ENCODE measurements at places on chromosomes 4 and X.
A peak's percentile ranks its signal among the peaks of the same experiment; 100 is the strongest.

GRCh38 chr4:36010397-36010929 lies 233.9 kb downstream of the ARAP2 start:
- DNase-seq, result no peak

- no peak for DNase-seq
These were observed 9.5 kb upstream of the NAAA start for GRCh38 chr4:75950213-75950815.

- DNase-seq, result no peak
These were observed 1350.5 kb upstream of the PABPC4L start for GRCh38 chr4:135552131-135552530.

- no peak for DNase-seq
These were observed 15.4 kb upstream of the JADE1 start for GRCh38 chr4:128793859-128794672.

DNA sequence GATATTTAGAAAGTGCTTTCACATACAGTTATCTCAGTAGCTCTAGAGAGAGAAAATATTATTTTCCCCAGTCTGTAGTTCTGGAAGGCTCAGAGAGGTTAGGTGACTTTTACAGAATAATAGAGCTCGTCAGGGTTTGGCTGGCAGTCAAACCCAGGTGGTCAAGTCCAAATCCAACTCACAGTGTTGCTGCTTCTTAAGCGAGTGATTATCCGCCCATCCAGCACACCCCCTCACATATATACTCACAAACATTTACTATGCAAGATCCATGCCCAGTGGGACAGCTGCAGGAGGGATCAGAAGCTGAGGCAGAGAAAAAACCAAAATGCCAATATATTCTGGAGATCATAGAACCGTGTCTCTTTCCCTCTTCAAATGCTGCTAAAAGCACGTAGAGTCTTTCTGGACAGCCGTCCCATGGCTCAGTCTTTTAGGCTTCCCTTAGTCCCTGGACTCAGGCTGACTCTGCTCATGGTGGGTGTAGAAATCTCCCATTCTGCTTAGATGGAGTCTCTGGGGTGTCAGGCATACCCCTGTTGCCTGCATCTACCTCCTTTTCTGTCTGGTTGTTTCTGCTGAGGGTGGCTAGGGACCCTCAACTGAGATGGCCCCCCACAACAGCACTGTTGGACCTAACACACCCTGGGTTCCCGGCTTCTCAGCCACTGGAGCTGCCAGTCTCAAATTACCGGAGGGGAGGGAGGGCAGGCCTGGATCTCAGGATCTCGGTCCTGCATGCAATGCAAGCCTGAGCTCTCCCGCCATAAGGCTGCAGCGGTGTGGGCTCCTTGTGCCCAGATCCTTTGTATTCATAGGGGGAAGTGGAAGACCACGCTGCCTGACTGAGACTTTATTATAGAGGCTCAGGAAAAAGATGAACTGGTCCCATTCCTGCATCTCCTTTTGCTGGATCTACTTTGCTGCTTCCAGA lies at the start of gene CHRNA9:
TSS of gene CHRNA9 (plus strand) at position 743 of the 934 bp plus-strand sequence. CDS start at position 878, 135 bp downstream.
- DNase-seq, result no peak

GRCh38 chrX:54808109-54808604 lies 612 bp downstream of the MAGED2 start:
- DNase-seq, result peak; percentile 65

DNA sequence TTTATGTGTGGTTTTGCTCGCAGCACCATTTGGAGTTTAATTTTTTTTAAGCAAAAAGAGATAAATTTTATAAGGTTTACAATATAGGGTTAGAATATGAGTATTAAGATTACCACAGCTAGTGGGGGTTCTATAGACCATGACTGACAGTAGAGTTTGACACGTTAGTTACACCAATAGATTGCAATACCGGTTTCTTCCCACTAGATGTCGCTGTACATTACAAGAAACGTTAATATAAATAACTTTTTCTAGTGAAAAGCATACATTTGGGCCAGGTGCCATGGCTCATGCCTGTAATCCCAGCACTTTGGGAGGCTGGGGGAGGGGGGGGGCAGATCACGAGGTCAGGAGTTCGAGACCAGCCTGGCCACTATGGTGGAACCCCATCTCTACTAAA lies 433.6 kb downstream of the MAGEB5 start:
- DNase-seq, result no peak

DNA sequence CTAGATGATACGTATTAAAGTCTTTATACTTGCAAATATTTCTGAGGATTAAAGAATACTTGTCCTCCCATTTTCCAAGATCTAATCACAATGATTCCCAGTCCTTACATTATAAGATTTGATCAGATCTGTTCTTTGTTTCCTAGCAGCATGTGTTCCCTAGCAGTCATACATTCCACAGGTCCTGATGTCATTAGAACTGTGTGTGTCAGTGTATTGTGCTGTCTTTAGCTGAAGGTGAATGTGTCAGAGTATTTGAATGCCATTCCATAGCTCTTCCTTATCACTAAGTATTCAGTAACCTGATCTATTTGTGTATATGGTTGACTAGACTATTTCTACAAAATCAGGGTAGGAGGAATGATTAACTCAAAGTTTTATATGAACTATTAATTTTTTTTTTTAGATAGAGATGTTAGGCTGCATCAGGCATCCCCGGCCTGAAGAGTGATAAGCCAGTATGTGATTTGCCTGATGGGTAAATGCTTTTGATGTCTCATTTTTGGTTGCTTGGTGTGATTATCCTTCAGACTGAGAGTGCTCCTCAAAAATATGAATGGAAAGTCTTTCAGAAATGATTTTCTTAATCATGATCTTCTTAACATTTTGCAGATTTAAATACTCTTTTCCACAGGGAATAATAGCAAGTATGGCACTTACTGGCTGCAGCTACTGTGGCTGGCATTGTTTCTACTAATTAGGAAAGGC lies 4.4 kb downstream of the ADGRL3 start:
- DNase-seq, result no peak

- DNase-seq, result no peak
These were observed 270.4 kb downstream of the LDB2 start for GRCh38 chr4:16627999-16628398.

- DNase-seq, result no peak
These were observed 228.8 kb downstream of the SPCS3 start for GRCh38 chr4:176548571-176548970.

- DNase-seq, result no peak
These were observed 319.1 kb downstream of the PCDH19 start for GRCh38 chrX:100090931-100091330.

DNA sequence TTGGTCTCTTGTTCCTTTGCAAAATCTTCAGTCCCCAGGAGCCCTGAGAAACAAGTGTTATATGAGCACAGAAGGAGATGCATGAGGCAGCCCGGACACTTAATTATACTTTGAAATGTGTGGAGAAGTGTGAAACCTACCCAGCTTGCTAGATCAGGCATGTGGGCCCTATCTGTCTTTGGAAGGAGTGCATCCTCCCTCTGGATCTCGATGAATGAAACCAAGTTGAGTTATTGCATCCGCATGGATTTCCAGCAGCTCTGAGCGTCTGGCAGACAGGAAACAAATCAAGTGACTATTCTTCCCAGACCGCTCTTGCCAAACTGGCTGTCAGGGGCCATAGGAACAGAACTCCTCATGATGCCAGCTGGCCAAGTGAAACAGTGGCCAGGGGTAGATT lies 19.6 kb upstream of the SOWAHD start:
- no peak for DNase-seq

- DNase-seq, result no peak
These were observed 331 bp downstream of the SETD7 start for GRCh38 chr4:139555705-139556070.

DNA sequence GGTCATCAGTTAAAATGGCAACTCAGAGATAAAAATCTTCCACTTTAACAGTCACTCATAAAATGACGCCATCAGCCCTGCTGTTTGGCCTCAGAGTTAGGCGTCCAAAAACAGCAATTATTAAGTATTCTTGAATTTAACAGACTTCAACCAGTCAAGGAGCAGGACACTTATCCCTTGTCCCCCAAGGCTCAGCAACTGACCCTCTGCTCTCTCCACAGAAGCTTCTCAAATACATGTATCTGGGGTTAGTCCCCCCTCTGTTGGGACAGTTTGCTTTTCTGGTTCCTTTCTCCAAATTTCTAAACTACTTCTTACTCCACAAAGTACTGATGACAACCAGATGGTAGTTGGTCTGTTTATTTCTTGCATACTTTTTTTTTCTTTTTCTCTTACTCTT lies 54.4 kb downstream of the SOD3 start:
- DNase-seq, result no peak

DNA sequence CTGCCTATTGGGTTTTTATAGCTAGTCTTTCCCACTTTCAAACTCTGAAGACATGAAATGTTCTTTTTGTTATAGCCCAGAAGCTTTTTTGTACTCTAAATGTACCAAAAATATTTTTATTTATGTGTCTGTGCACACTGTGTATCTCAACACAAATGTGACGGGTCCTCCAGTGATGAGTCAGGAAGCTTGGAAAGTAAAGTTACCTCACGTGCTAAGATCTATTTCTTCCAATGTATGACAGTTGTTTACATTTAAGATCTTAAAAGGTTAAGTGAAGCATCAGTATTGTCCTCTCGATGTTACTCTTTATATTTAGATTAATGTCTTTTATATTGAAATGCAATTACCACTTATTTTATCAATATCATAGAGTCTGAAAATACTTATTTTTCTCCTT lies 29.1 kb upstream of the PRSS12 start:
- DNase-seq, result no peak

DNA sequence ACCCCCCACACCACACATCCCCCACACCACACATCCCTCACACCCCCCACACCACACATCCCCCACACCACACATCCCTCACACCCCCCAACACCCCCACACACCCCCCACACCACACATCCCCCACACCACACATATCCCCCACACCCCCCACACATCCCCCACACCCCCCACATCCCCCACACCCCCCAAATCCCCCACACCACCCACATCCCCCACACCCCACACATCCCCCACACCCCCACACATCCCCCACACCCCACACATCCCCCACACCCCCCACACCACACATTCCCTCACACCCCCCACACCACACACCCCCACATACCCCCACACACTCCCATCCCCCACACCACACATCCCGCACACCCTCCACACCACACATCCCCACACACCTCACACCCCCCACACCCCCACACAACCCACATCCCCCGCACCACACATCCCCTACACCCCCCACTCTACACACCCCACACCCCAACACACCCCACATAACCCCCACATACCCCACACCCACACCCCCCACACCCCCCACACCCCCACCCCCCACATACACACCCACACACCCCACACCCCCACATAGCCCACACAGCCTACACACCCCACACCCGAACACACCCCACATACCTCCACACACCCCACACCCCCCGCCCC lies 172.9 kb downstream of the DCLK2 start:
- no peak for DNase-seq

- peak; percentile 0 for DNase-seq
These were observed 173.1 kb downstream of the FSTL5 start for GRCh38 chr4:161990721-161991120.

GRCh38 chr4:141686146-141686775 lies 49.9 kb downstream of the IL15 start:
- DNase-seq, result peak; percentile 54

GRCh38 chrX:45324941-45325340 lies 124.3 kb upstream of the DIPK2B start:
- no peak for DNase-seq

DNA sequence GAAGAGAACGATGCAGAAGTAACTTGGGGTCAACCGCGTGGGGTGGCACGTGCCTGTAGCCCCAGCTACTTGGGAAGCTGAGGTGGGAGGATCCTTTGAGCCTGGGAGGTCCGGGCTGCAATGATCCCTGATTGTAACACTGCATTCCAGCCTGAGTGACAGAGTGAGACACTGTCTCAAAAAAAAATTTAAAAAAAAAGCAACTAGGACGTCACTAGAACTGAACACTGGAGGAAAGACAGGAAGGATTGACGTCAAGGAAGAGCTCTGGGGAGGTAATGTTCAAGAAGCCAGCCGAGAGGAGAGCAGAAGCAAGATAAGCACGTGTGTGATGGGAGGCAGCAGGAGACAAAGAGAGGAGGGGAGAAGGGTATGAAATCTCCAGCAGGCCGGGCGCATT lies 28.7 kb downstream of the S100G start:
- DNase-seq, result no peak

- DNase-seq, result no peak
These were observed 1155.5 kb upstream of the IGFBP7 start for GRCh38 chr4:58265734-58266133.

- no peak for DNase-seq
These were observed 35.8 kb downstream of the SPANXD start for GRCh38 chrX:141662781-141663180.

GRCh38 chr4:83128240-83128929 lies 13.9 kb upstream of the PLAC8 start:
- DNase-seq, result no peak

DNA sequence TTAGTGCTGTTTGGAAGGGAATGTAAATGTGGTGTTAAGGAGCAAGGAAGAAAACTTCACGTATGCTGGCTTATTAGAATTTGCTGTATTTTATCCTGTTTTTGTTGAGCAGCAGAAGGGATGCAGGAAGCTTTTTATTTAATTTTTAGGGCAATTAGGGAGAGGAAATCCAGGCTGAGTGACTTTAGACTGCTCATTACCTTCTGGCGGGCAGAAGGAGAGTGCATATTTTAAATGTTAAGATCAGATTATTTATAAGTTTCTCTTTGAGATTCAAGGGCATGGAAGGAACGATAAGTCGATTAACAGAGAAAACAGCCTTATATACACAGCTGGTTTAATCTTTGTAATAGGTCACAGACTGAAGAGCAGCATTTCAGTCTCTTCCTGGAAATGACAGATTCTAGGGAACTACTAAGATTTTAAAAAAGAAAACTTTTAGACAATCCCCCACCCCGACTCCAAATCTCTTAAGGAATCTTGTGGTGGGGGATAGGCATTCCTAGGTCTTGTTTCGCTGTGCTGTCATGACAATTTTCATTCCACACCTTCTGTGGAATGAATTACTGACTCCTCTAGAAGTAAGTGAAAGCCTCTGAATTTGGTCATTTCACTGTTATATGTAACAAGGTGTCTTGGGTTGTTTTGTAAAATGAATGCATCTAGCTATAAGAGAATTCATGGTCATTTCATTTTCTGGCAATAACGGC lies 402.5 kb downstream of the RAPGEF2 start:
- DNase-seq, result no peak

DNA sequence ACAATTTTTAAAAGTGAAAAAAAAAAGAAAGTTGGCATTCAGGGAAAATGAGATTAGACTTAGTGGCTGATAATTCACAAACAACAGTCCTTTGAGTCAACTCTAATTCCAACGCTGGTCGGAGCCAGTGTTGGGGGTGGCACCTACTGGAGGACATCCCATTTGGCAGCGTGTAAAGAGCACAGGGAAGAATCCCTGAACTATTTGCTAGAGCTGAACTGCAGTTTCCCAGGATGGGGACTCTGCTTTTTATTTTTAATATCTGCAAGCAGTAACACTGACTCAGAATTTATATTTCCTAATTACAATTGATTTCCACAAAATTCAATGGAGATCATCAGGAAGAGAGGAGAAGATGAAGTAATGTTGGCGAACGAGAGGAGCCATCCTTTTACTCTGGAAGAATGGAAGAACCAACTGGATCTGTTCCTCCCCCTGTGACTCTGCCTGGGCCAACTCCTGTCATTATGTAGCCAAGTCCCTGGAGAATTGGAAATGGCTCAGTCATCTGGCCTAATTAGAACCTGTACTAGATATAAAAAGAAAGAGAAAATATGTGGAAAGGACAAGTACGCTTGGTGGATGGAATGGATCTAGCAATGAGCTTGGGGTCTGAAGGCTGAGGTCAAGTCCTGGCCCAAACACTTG lies 76.7 kb downstream of the IRF2 start:
- no peak for DNase-seq
